Kidney (tissue), 22 donors: ENCODE measurements at places on chromosomes 4 and X. TPM values are rescaled to one million over a fixed set of nuclear protein-coding genes. Genes with fewer than 3 reads are reported as not detected.

The GUCY1B1 gene
- polyA plus RNA-seq = 13.2 TPM

The AMER1 gene
- 1.5 TPM for polyA plus RNA-seq

The DRD5 gene
- not detected for polyA plus RNA-seq

The UTP14A gene
- 7.7 TPM for polyA plus RNA-seq

The VEGFD gene
- polyA plus RNA-seq = 1.2 TPM

- no peak for DNase-seq
- H3K27ac ChIP-seq = no peak overlapping the region
- H3K36me3 ChIP-seq = no peaks in the 10 kb centered on the region
These were observed 47.9 kb downstream of the EFNB1 start for GRCh38 chrX:68876731-68877130.

- no peaks in the 10 kb centered on the region for H3K36me3 ChIP-seq
- no peaks in the 10 kb centered on the region for H3K4me1 ChIP-seq
- no peak for DNase-seq
- no peak overlapping the region for H3K27ac ChIP-seq
- H3K4me3 ChIP-seq = no peak overlapping the region
- H3K27me3 ChIP-seq = no peaks in the 10 kb centered on the region
These were observed 521.4 kb downstream of the RPA4 start for GRCh38 chrX:97405031-97405660.

- peak; percentile 68 for DNase-seq
- no peak overlapping the region for H3K27ac ChIP-seq
- H3K27me3 ChIP-seq = no peaks in the 10 kb centered on the region
- H3K36me3 ChIP-seq = no peaks in the 10 kb centered on the region
- H3K4me1 ChIP-seq = no peaks in the 10 kb centered on the region
These were observed 36.0 kb downstream of the GAB3 start for GRCh38 chrX:154714925-154715324.

DNA sequence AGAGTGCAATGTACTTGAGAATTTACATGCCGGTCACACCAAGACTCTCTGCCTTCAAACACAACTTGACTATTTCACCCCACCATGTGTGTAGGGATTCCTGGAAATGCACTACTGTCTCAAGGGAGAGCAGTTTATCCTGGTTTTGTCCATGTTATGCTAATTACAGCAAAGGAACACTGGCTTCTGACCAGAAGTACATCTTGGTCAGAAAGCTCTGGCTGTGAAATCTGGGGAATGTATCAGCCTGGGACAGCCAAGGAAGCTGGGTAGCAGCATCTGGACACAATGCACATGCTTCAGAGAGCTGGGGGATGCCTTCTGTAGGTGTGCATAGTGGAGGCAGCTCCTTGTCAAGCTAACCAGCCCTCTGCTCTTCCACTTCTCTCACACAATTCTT is 1432.6 kb upstream of the TENM3 start:
- no peak overlapping the region for H3K27ac ChIP-seq
- no peaks in the 10 kb centered on the region for H3K4me1 ChIP-seq
- no peak overlapping the region for H3K4me3 ChIP-seq
- H3K36me3 ChIP-seq = no peaks in the 10 kb centered on the region
- H3K27me3 ChIP-seq = no peaks in the 10 kb centered on the region
- no peak for DNase-seq

DNA sequence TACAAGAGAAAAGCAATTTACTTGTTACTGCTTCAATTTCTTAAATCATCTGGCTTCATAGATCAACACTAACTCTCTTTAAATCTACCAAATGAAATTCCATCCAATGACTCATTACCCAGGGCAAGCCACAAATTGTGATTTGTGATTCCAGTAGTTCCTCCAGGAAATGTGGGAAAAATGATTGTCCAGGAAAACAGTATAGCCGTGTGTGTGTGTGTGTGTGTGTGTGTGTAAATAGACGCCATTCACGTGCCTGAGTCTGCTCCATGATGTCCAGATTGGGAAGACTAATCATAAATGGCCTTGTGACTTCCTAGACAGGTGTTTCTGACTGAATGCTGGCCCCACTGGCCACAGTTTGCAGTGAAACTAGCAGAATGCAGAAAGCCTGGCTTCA is 121.3 kb downstream of the HS6ST2 start:
- peaks cover 5% of the 10 kb centered on the region for H3K27me3 ChIP-seq
- H3K4me3 ChIP-seq = no peak overlapping the region
- H3K36me3 ChIP-seq = no peaks in the 10 kb centered on the region

GRCh38 chr4:26424153-26424552 is 66.1 kb downstream of the CCKAR start:
- peaks cover 33% of the 10 kb centered on the region for H3K36me3 ChIP-seq
- no peak for DNase-seq
- H3K27ac ChIP-seq = no peak overlapping the region
- H3K4me3 ChIP-seq = no peak overlapping the region
- H3K4me1 ChIP-seq = no peaks in the 10 kb centered on the region
- no peaks in the 10 kb centered on the region for H3K27me3 ChIP-seq

GRCh38 chr4:8580321-8581093 is at the start of gene GPR78:
TSS of gene GPR78 (plus strand) at chr4:8580392. CDS start at chr4:8580983, 591 bp downstream.
- no peaks in the 10 kb centered on the region for H3K4me1 ChIP-seq
- peaks cover 4% of the 10 kb centered on the region for H3K27me3 ChIP-seq
- no peak within 1 kb of the TSS for H3K4me3 ChIP-seq

- no peak overlapping the region for H3K27ac ChIP-seq
- H3K36me3 ChIP-seq = peaks cover 13% of the 10 kb centered on the region
- H3K4me3 ChIP-seq = no peak overlapping the region
These were observed 30.1 kb downstream of the ZRSR2 start for GRCh38 chrX:15820106-15821073.

DNA sequence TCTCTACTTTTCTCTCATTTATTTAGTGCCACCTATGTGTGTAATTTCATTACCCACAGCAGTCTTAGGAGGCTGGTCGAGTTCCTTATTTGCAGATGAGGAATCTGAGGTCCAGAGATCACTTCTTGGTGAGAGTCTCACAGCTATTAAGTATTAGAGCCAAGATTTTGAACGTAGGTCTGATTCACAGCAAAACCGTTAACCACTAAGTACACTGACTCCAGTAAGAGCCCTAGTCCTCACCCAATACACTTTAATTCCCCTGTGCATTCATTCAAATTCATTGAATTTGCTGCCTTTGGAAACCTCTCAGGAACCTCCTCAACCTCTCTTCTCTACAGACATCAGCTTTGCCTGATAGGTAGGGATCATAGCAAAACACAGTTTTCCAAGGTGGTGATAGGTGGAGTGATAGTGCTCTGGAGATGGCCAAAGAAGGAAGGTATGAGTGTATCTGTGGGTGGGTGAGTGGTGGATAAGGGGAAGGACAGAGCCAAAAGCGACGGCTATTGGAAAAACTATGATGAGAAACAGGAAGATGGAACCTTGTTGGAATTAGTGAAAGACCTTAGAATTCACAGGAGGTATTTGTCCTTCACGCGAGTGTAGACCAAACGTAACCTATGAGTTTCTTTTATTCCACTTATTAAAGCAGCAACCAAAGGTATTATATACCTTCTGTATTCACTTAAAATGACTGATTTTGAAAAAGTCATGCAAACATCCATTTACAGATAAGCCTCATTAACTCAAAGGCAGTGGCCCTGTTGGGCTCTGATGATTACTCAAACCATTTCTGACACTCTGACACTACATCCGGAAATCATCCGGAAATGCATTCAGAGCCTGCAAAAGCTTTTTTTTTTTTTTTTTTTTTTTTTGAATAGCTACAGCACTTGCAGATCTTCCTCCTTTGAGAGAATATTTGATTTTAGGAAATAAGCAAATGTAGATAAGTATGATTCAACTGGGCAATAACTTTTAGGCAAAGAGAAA is 6.3 kb downstream of the FMR1 start:
- no peaks in the 10 kb centered on the region for H3K4me1 ChIP-seq
- H3K27me3 ChIP-seq = no peaks in the 10 kb centered on the region
- H3K36me3 ChIP-seq = no peaks in the 10 kb centered on the region

DNA sequence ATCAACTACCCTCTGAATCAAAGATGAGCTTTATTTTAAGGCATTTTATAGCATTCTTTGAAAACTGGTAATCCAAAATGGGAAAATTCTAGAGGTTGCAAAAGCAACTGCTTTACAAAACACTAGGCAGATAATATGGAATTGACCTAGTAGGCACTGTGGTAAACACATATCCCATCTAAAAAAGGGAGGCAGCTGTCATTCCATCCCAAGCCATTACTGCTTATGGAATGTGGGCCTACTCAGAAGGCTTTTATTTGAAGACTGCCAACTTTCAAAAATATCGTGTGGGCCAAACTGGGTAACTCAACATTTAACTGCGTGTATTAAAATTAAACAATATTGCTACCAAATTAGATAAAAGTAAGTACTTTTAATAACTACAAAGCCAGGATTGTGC is 19.3 kb downstream of the UBE2D3 start:
- H3K4me3 ChIP-seq = no peak overlapping the region
- H3K36me3 ChIP-seq = peaks cover 4% of the 10 kb centered on the region
- no peaks in the 10 kb centered on the region for H3K27me3 ChIP-seq
- DNase-seq = no peak

DNA sequence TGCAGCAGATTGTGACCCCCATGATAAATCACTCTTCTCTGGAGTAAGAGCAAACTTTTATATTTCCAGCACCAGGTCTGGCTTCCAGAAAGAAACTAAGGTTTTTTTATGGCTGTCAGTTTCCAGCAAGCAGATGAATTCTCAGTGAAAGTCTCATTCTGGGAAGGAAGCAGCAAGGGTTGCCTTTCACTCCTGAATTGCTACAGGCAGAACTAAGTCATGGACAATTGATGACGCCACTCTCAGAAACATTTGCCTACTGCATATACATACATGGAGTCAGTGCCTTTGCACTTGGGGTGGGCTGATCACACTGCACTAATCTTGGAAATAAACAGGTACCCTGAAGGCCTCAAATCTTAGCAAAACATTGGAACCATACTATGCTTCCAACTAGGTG is 80.0 kb downstream of the IL21 start:
- H3K4me3 ChIP-seq = no peak overlapping the region
- H3K27me3 ChIP-seq = no peaks in the 10 kb centered on the region
- H3K36me3 ChIP-seq = no peaks in the 10 kb centered on the region
- no peak overlapping the region for H3K27ac ChIP-seq
- no peak for DNase-seq

- no peak overlapping the region for H3K4me3 ChIP-seq
- no peaks in the 10 kb centered on the region for H3K4me1 ChIP-seq
- DNase-seq = no peak
- no peak overlapping the region for H3K27ac ChIP-seq
These were observed 492.2 kb upstream of the AADAT start for GRCh38 chr4:170581969-170582368.

DNA sequence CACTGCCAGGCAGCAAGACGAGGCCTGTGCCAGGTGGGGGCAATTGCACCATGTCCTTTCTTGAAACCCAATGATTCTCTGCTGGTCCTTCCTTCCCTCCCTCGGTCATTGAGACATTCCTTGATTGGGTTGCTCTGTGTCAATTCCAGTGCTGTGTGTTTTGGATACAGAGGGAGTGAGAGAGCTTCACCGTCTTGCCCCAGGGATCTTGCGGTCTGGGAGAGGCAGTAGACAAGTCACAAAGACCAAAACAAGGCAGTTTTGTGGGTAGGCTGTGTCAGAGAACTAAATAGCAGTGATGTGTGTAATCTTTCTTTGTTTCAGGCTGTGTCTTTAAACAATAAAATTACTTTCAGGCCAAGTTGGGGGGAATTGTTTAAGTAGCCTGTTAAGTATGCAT is 38.8 kb upstream of the TADA2B start:
- H3K4me1 ChIP-seq = no peaks in the 10 kb centered on the region
- H3K27me3 ChIP-seq = no peaks in the 10 kb centered on the region
- peak overlapping the region; percentile 5 for H3K27ac ChIP-seq
- no peak overlapping the region for H3K4me3 ChIP-seq
- no peaks in the 10 kb centered on the region for H3K36me3 ChIP-seq

- H3K36me3 ChIP-seq = no peaks in the 10 kb centered on the region
- no peak for DNase-seq
- H3K27me3 ChIP-seq = no peaks in the 10 kb centered on the region
- peak overlapping the region; percentile 67 for H3K27ac ChIP-seq
- peaks cover 6% of the 10 kb centered on the region for H3K4me1 ChIP-seq
- no peak overlapping the region for H3K4me3 ChIP-seq
These were observed 30.4 kb downstream of the ADH7 start for GRCh38 chr4:99404595-99405287.
